Suppressor macrophage treated with lipopolysaccharide for 1 hour (primary cell): ENCODE measurements at places on chromosomes 1 and 21.

- DNase-seq = no peak
Measured at GRCh38 chr1:91736715-91737615, 149.0 kb downstream of the TGFBR3 start.

DNA sequence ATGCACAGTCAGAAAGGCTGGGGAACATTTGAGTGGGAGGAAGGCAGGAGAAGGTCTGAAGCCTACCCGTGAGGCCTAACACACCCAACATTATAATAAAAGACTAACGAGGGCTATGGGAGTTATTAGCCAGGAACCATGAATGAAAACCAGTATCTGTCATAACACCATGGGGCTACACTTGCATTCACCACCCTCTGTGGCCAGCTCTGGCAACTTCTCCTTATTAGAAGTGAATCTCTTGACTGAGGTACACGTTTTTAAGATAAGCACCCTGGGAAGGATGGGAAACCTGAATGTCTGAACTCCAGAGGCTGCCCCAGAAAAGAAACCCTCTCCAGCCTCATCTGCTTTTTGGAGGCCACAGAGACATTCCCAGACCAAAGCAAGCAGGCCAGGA lies 204.3 kb upstream of the RAB4A start:
- no peak for DNase-seq

- DNase-seq = peak; percentile 65
Measured at GRCh38 chr1:23673086-23673813, 18.4 kb upstream of the RPL11 start.

DNA sequence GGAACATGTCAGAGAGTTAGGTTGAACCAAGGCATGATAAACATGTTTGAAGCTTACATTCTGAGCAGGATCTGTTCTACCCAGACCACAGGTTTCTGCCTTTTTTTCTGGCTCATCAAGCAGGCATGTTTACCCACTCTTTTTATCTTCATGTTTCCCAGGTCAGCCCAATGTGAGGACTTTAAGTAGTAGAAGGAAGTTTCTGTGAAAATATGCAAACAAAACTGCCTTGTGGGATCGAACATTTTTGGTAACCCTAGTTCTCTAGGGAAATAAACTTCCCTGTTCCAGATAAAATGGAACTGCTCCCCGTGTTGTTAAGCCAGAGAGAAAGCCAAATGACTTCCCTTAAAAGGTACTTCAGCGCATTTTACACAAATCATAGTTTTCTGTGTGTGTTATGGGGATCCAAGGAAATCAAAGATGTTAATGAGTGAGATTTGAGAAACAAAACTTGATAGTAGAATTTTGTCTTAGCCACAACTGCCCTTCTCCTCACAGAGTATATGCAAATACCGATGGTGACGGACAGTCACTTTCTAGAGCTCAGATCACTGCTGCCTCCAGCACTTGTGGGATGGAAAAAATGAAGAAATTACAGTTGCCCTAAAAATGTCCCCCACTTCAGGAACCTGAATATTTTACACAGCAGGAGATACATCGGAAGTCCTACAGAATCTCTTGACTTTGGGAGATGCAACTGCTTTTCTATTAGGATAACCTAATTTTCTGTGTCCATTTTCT lies 765 bp upstream of the HIPK1 start:
- DNase-seq = peak; percentile 45

- DNase-seq = peak; percentile 26
Measured at GRCh38 chr1:47351305-47351704, 17.7 kb downstream of the CMPK1 start.

GRCh38 chr1:59005491-59006288 lies 221.8 kb upstream of the JUN start:
- no peak for DNase-seq

DNA sequence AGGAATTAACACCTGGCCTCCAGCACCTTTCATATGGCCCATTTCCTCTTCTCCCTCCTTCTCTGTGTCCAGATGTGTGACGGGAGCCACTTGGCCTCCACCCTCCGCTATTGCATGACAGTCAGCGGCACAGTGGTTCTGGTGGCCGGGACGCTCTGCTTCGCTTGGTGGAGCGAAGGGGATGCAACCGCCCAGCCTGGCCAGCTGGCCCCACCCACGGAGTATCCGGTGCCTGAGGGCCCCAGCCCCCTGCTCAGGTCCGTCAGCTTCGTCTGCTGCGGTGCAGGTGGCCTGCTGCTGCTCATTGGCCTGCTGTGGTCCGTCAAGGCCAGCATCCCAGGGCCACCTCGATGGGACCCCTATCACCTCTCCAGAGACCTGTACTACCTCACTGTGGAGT lies 5.6 kb downstream of the TMEM61 start:
- DNase-seq = no peak

- DNase-seq = no peak
Measured at GRCh38 chr1:56017336-56017735, 562.0 kb downstream of the PLPP3 start.

- DNase-seq = no peak
Measured at GRCh38 chr1:145956781-145957442, 905 bp downstream of the LIX1L start.

DNA sequence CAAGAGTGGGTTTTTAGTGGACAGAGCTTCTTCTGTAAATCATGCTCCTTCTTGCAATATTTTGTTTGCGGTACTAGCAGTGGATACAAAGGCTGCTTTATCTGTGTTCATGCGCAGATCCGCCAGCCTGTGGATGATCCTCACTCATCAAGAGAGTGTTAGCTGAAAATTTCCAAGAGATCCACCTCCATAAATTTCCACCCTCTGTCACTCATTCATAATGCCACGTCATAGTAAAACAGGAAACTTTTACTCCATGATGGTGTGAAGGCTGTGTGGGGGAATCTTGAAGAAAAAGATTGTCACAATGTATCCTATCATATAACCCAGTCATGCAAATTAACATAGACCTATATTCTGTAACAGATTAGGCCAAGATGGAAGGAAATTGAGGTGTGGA lies 4.4 kb upstream of the MAPKAPK2 start:
- peak; percentile 83 for DNase-seq

- no peak for DNase-seq
Measured at GRCh38 chr1:174964972-174965361, 34.8 kb upstream of the CACYBP start.

- no peak for DNase-seq
Measured at GRCh38 chr1:64848803-64849202, 103.9 kb downstream of the RAVER2 start.

DNA sequence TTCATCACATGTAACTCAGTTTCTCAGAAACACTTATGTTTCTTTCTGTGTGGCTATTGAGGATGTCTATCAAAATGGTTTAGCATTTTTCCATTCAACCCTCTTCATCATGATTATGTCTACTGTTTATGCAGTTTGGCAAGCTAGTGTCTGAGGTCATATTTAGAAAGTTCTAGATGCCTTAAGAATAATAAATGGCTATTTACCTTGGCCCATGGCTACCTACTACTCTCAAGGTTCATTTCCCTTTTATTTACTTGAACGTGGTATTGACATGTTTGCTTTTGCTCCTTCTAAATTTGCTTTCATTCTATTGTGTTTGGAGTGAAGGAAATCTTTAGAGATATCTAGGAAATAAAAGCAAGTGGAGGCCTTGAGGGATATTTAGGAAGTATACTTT lies 193.7 kb upstream of the OLFM3 start:
- DNase-seq = no peak

DNA sequence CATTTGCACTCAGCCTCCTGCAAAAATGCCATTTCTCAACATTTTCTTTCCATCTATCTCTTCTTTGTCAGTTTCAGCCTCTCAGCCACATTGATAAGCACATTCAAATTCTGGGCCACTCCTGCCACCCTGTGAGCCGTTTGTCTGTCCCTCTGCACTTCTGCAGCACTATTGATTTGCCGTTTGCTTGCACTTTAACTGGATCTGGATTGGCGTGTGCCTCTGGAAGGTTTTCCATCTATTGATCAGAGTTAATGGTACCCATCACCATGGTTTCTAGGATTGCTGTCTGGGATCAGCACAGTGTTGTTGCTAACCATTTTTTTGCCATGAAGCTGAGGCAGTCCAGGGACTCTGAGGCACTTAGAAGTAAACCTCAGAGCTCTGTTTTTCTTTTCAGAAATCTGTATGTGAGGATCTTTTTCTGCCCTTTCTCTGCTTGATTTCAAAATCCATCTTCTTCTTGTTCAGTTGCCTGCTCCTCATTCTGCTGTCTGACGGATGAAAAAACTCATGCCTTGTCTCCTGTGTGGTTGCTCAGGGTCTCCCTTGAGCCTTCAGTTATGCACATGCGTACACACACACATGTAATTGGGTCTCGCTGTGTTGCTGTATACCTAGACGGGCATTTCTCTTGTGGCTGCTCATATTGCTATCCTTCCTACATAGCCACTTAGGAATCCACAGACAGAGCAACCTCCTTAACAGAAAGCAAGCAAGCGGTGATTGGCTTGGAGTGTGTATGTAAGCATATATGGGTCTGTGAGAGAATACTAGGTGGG lies 67.9 kb downstream of the NOS1AP start:
- DNase-seq = no peak

DNA sequence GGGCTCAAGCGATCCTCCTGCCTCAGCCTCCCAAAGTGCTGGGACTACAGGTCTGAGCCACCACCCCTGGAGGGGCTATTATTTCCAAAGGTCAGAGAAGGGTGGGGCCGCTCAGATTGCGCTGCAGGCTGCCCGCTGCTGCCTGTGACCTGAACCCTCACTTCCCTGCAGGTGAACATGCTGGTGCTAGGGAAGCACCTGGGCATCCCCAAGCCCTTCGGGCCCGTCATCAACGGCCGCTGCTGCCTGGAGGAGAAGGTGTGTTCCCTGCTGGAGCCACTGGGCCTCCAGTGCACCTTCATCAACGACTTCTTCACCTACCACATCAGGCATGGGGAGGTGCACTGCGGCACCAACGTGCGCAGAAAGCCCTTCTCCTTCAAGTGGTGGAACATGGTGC lies 8.6 kb upstream of the PADI6 start:
- no peak for DNase-seq

GRCh38 chr21:20443558-20444155 lies 554.6 kb upstream of the NCAM2 start:
- DNase-seq = no peak

DNA sequence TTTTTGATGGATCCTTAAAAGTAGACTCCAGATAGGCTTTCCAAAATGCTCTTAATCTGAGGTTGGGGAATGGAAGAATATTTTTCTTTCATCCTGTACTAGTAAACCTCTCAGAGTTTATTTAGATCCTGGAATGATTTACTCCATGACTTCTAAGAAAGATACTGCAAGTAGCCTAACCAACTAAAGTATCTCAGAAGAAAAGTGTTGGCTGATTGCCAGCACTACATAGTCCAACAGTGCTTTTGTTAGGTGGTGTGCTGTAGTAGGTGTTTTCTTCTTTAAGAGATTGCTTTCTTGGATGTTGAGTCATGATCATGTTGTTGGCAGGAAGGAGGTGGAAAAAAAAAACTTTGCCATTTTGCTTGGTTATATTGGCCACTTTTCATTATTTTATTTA lies 119.8 kb downstream of the OSBPL9 start:
- peak; percentile 35 for DNase-seq

- DNase-seq = peak; percentile 96
Measured at GRCh38 chr1:182614796-182615454, 10.7 kb upstream of the RGS16 start.

- DNase-seq = no peak
Measured at GRCh38 chr21:34534522-34534921, 22.5 kb upstream of the KCNE1 start.

- no peak for DNase-seq
Measured at GRCh38 chr1:2971609-2972008, 49.7 kb upstream of the ACTRT2 start.

- no peak for DNase-seq
Measured at GRCh38 chr1:90561911-90562310, 155.2 kb downstream of the BARHL2 start.

- DNase-seq = no peak
Measured at GRCh38 chr21:20373031-20373430, 625.2 kb upstream of the NCAM2 start.

- peak; percentile 6 for DNase-seq
Measured at GRCh38 chr1:86866665-86867064, 47.3 kb downstream of the SELENOF start.

- DNase-seq = peak; percentile 82
Measured at GRCh38 chr1:1858382-1859086, 32.4 kb downstream of the GNB1 start.

DNA sequence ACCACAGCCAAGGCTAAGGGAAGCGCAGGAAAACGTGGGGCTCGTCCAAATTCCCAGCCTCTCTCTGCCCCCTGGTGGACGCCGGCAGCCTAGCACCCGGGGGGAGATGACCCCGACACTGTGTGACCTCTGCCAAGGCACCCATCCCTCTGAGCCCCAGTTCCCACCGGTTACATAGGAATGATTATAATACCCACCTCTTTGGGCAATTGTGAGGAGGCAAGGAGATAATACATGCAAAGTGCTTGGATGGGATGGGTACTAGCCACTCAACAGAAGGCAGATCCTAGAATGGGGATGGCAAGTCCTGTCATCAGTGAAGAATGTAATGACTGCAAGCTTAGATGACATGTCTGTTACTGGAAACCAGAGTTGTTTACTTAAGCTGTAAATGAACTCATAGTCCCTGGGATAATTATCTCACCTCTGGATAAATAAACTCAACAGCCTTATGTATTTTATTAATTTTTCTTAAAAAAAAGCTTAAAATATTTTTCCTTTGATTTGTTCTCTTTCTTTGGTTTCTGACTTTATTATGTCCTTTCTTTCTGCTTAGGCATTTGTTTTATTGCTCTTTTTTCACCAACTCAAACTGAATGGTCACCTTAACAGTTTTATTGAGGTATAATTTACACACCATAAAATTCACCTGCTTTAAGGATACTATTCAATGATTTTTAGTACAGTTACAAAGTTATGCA lies 11.3 kb upstream of the BMP8B start:
- DNase-seq = peak; percentile 77
